ENCODE measurements at places on chromosomes 7 and 10.

DNA sequence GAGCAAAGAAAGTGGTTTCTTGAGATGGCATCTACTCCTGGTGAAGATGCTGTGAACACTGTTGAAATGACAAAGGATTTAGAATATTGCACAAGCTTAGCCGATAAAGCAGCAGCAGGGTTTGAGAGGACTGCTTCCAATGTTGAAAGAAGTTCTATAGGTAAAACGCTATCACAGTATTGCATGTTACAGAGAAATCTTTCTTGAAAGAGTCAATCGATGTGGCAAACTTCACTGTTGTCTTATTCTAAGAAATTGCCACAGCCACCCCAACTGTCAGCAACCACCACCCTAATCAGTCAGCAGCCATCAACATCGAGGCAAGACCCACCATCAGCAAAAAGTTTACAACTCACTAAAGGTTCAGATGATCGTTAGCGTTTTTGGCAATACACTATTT, 59.9 kb downstream of the SLC29A4 start:
- no peak for DNase-seq

- no peak for DNase-seq
Measured at GRCh38 chr10:68296843-68297663, 34.8 kb upstream of the HNRNPH3 start.

DNA sequence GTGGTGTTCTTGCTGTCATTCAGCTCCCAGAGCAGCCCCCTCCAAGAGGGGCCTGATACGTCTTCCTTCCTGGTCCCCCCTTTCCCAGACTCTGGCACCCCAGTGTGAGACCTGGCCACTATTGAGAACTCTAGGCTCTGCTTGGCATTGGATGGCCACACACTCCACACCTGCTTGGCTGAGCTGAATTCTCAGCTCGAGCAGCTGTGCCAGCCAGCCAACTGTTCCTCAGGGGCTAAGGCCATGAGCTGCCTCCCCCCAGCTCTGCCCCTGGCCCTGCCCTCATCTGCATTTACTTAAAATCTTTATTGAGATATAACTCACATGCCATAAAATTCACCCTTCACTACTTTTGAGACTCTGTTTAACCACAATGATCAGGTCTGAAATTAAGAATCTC, 6.7 kb downstream of the TLL2 start:
- no peak for DNase-seq

DNA sequence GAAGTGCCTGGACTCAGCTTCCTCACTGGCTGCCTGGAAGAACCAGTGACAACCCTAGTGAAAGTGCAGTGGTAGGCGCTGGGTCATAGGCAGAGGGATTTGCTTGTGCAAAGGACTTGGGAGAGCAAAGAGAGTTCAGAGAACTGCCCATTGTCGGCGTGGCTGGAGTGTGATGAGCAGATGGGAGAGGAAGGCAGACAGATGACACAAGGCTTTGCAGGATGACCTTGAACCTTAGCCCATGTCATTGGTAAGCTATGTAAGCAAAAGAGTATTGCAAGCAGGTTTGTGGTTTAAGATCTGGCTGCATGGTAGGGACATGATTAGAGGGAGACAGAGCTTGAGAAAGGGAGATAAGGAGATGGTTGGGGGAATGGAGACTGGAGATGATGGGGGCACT, 35.3 kb upstream of the NOBOX start:
- no peak for DNase-seq

DNA sequence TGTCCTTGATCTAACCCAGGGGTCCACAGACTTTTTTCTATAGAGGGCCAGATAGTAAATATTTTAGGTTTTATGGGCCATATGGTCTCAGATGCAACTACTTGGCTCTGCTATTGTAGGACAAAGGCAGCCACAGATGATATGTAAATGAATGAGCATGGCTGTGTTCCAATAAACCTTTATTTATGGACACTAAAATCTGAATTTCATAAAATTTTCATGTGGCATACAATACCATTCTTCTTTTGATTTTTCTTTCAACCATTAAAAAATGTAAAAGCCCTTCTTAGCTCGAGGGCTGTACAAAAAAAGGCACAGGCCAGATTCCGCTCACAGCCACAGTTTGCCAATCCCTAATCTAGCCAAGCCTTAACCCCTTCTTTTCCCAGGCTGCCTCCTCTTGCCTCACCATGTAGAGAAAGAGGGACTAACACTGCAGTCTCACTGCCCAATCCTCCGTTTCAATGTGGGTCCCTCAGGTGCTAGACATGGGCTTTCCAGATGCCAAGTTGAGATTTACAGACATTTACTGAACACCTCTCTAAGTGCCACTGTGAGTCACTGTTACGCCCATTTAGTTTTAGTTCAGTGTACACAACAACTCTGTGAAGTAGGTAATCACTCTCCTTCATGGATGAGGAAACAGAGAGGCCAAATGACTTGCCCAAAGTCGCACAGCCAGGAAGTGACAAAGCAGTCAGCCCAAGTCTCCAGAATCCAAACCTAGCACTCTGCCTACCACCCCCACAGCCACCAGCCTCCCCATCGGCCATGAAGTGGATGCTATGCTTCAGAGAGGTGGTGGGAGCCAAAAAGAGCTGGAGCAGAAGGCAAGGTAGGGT, 132.6 kb upstream of the PDLIM1 start:
- DNase-seq: no peak

- no peak for DNase-seq
Measured at GRCh38 chr10:15242261-15242840, 73.9 kb upstream of the NMT2 start.

Data from stimulated activated CD8-positive, alpha-beta memory T cell treated with anti-CD3 and anti-CD28 coated beads, Interleukin-4, amount 100 ng/mL, for 4 hours (primary cell).